Mucosa of descending colon (tissue), 3 donors: ENCODE measurements at places on chromosomes 2 and 18. TPM values are rescaled to one million over a fixed set of nuclear protein-coding genes. Genes with fewer than 3 reads are reported as not detected.

Gene TUBA4A
- 69.7 TPM for total RNA-seq

Gene SLC40A1
- total RNA-seq, result 95.4 TPM

- no peak for DNase-seq
Measured at GRCh38 chr2:230435431-230435830, 19.4 kb downstream of the SP100 start.

DNA sequence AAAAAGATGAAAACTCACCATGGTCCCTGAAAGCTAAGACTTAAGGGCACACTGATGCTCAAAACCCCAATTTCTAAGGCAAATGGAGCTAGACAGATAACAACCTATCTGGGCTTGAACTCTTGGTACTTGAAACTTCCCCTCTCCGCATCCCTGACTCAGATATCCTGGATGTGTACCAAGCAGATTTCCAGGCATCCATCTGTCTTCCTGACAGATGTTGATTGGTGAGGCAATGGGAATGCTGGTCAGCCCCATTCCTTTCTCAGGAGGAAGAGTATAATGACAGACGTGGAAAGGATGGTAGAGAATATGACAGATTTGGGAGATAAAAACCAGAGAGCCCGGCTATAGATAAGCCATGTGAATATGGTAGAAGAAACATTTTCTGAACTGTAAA lies 69.2 kb downstream of the ADD2 start:
- DNase-seq, result no peak

GRCh38 chr2:33131749-33132148 lies 185.0 kb downstream of the LTBP1 start:
- DNase-seq, result no peak

DNA sequence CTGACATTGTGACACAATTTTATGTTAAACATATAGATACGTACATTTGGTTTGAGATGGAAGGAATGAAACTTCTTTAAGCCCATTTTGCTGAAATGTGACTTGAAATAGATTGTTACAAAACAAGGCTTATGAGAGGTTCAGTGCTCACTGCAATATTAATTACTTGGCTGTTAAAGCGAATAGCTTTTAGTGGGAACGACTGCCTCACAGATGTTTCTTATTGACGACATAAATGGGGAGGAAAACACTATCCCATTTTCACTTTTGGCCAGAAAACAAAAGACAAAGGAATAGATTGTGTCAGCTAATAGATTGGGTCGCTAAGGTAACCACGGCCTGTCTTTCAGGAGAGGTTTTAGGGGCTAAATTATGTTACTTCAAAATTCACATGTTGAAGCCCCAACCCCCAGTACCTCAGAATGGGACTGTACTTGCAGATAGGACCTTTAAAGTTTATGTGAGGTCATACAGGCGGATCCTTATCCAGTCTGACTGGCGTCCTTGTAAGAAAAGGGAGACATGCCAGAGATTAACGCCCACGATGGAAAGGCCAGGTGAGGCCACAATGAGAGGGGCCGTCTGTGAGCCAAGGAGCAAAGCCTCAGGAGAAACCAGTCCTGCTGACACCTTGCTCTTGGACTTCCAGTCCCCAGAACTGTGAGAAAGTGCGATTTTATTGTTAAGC lies 10.8 kb downstream of the INPP1 start:
- DNase-seq, result no peak

DNA sequence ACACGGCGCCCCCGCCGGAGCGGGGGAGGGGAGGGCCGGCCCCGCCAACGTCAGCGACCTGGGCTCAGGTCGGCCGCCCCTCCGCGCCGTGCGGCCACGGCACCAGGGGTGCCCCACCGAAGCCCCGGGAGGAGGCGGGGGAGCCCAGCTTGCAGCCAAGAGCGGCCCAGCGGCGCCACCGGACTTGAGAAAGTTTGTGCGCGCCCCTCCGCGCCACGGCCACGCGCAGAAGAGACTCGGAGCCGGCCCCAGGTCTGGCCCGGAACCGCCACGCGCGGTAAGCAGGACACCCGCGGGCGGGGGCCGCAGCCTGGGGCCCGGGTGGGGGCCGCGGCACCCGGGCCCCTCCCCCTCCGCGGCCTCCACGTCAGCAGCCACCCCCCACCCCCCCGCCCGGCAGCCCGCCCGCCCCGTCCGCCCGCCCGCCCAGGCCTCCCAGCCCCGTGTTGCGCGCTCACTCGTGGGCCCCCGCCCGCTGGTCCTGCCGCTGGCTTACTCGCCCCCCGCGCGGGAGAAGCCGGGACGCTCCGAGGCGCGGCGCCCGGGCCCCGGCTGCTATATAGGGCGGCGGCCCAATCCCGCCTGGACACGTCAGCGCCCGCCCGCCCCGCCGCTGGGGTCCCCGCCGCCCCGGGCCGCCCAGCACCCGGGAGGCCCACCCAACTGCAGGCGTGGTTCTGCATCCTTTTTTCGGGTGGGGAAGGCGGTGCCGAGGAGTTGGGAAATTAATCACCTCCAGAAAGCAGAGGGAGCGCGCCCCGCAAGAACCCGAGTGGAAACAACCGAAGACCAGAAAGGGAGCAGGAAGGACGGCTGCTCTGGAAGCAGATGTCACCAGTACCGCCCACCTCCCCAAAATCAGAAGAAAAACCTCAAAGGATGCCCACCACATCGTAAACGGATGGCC lies 42.9 kb downstream of the HDLBP start:
- DNase-seq, result peak; percentile 76

GRCh38 chr2:18604531-18604885 lies 15.1 kb upstream of the NT5C1B start:
- no peak for DNase-seq

GRCh38 chr2:146986161-146986560 lies 858.7 kb upstream of the ACVR2A start:
- no peak for DNase-seq

DNA sequence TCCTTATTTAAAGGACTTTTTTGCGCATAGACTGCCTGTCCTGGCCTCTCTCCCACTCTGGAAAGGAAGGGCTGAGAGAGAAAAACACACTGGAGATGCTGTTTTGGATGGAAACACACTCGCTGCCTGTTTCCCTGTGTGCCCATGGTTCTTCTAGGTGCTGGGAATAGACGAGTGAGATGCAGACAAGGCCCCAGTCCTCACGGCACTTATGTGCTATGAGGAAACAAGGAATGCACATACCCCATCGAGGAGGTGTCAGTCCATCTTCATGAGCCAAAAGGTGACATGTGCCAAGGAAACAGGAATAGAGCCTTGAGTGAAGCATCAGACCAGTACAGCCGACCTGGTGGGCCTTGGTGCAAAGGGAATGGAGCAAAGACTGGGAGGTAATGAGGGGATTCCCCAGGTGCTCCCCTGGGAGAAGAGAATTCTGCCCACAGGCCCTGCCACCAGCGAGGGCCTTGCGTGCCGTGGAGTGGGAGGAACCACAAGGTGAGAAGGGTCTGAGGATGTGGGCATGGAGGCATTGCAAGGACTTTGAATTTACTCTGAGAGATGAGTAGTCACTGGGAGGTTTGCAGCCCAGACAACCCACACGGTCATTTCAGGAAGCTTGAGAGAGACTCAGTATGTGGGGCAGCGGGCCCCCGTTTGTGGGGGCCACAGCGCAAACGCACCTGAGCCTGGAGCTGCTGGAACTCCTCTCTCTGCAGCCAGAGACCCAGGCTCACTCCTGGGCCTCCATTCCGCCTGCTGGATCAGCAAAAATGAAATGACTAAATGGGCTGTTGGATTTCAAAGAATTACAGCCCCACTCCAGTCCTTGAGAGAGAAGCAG lies 197.5 kb upstream of the COPS8 start:
- no peak for DNase-seq

GRCh38 chr18:22778996-22779395 lies 154.1 kb upstream of the RBBP8 start:
- DNase-seq, result no peak

DNA sequence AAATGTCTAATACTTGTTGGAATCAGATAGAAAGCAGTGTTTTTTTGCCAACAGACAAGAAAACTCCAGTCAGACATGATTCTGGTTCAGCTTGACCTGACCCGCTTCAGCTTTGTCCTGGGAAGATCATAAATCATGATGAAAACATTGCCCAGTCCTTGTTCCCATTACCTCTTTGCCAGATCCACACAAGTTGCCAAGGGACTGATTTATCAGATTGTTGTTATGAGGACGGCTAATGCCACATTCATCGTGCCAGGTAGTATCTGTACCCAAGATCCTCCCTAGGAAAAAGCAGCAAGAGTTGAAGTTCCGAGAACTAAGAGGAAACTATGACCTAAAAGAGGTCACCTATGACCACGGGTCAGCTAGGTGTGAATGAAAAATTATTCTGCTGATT lies 39.0 kb downstream of the SLC40A1 start:
- DNase-seq, result no peak

DNA sequence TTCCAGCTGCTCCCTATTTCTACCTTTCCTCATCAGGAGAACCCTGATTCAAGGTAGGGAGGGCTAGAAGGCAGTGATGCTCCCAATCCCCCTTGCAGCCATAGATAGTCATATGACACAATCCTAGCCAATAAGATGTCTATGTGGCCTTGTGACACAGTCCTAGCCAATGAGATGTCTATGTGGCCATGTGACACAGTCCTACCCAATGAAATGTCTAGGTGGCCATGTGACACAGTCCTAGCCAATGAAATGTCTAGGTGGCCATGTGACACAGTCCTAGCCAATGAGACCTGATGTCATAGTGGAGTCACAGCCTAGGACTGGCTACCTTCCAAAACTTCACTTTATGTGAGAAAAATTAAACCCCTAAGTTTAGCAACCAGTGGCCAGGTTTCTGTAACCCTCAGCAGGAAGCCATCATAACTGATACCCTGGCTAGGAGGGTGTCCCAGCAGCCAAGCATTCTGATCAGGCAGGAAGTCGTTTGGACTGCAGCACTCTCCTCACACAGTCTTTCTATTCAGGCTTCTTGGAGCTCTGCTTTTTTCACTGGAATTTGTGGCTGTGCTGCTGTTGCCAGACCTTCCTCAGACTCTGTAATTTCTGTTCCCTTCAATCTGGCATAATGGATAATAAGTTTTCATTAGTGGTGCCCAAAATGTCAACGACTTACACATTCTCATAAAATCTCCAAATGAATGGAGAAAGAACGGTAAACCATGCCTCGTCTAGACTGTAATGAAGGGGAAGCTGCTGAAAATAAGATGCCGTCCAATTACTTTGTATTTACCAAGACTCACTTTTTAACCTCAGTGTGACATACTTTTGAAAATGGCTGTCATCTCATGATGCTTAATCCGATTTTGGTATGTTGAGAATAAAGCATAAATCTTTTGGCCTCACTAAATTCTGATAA lies 165.0 kb upstream of the NCKAP5 start:
- no peak for DNase-seq

- no peak for DNase-seq
Measured at GRCh38 chr18:24138409-24138788, 463 bp upstream of the CABYR start.

- no peak for DNase-seq
Measured at GRCh38 chr2:182584462-182584861, 131.6 kb upstream of the DNAJC10 start.

DNA sequence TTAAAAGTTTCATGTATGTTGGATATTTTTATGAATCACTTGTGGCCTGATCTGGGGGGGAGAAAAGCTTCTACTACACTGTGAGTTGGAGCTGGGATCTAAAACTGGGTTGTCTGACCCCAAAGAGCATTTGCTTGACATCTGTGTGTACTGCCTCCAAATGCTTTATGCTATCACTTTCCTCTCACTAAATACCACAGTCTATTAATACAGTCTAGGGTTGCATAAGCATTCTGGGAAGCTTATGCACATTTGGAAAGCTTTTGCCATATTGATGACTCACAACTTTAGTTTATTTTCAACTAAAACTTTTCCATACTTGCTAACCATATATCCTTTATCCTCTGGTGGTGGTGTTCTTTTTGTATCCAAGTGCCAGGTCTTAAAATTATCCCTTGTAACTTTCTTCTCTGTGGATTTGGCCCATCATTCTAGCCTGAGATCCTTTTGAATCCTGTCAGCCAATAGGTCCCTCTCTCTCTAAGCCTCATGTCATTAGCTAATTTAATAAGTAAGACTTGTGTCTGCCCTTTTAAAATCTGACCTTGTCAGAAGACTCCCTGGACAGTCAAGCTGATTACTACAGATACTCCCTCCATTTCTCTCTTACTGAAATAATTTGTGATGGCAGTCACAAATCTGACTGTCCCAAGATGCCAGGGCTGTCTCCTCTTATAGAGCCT lies 72.7 kb downstream of the NXPH2 start:
- DNase-seq, result no peak

GRCh38 chr18:12819322-12819721 lies 64.7 kb downstream of the PTPN2 start:
- no peak for DNase-seq

DNA sequence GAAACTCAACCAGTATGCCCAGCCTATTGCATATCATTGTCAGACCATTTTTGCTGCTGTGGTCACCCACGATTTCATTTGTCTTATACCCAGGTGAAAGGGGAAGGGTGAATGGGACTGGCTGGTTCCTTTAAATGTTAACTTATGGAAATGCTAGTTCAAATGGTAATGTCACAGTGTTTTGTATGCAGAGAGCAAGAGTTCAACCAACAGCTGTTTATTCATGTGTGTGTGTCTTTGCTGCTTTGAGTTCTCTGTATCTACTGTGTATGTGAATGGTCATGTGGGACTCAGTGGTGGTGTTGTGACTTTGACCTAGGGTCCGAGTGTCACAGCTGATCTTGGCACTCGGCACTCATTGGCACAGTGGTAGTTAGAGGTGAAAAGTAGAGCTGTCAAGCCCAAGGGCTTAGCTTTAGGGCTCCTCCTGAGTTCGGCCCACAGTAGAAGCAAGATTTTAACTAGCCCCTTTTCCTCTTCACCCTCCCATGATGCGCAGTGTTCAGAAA lies 114.6 kb downstream of the NRP2 start:
- DNase-seq, result no peak

GRCh38 chr2:156765043-156765442 lies 328.9 kb downstream of the GPD2 start:
- no peak for DNase-seq

DNA sequence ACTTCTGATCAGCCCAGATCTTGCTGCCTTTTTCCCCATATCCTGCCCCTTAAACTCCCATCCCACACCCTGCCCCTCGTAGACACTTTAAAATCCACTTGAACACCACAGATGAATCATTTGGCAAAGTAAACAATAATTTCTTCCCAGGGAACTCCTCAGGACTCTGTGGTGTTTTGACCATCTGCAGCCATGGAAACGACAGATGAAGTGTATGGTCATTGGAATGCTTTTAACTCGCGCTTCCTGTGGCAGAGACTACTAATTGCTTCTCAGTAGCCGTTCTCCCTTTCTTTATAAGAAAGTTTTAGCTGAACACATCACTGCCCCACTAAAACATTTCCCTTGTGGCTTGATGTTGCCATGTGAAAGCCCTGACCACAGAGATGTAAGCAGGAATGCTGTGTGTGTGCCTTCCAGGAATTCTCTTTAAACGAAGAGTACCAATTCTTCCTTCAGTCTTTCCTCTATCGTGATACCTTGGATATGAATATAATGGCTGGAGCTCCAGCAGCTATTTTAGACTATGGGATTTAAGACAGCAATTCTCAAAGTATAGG lies 92.7 kb upstream of the PARD3B start:
- DNase-seq, result no peak

- no peak for DNase-seq
Measured at GRCh38 chr2:99860720-99861375, 281.5 kb downstream of the AFF3 start.
